ENCODE measurements at places on chromosomes 12 and 14.

GRCh38 chr12:132148368-132149045 is 4.2 kb downstream of the NOC4L start:
- DNase-seq = no peak

GRCh38 chr12:2163177-2163941 is 110.6 kb downstream of the CACNA1C start:
- DNase-seq = no peak

DNA sequence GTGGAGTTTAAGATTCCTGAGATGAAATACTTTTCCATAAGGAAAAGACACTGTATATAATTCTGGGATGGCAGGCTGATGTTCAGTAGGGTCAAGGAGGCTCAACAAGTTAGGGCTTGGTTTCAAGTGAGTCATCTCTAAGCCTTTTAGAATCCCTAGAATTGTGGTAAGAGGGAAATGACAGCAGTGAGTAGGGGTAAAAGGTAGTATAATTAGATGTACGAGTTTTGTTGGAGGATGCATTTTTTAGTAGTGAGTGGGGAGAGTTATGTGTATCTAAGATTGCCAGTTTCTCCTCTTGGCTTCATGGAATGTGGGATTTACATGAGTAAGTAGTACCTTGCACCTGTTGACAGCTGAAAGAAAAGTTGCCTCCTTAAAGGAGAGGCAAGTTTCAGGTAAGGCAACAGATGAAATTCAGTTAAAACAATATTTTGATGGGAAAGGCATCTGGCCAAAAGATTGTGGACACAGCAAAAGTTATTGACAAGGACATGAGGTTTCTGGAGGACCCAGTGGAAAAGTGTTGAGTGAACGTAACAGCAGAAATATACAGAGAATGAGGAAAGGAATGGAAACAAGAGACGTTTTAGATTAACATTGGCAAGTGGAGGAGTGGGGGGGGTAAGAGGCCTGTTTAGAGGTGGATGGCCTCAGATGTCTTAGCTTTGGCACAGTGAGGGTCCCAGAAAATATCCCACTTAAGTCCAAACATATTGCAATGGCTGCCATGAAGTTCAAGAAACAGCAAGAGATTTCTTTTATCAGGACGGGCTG is 21.8 kb downstream of the LMO3 start:
- no peak for DNase-seq

- DNase-seq = no peak
These were observed 1.3 kb upstream of the TMEM233 start for GRCh38 chr12:119592232-119592631.

GRCh38 chr14:78073028-78073427 is 97.1 kb upstream of the NRXN3 start:
- DNase-seq = no peak

- DNase-seq = no peak
These were observed 120.0 kb downstream of the RBM19 start for GRCh38 chr12:113845900-113846674.

GRCh38 chr12:64660237-64661018 is 50.1 kb downstream of the RASSF3 start:
- DNase-seq = no peak

DNA sequence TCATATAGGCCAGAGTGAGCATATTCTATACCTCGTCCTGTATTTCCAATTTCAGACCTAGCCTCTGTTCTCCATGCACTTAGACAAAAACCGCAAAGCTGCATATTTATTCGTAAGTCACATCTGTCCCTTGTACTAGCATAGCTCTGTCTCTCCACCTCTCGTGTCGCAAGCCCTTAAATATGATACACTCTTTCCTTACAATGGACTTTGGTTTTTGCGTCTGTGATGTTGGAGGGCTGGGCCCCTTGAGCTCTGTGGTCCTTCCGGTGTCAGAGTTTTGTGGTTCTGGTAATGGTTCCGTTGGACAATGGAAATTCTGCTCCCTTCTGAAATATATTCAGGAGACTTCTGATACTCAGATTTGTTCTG is 11.3 kb downstream of the PRKCH start:
- DNase-seq = no peak

GRCh38 chr14:37591941-37592481 is 3.0 kb downstream of the FOXA1 start:
- no peak for DNase-seq

- DNase-seq = no peak
These were observed 95.4 kb upstream of the SLCO1C1 start for GRCh38 chr12:20599757-20600156.

DNA sequence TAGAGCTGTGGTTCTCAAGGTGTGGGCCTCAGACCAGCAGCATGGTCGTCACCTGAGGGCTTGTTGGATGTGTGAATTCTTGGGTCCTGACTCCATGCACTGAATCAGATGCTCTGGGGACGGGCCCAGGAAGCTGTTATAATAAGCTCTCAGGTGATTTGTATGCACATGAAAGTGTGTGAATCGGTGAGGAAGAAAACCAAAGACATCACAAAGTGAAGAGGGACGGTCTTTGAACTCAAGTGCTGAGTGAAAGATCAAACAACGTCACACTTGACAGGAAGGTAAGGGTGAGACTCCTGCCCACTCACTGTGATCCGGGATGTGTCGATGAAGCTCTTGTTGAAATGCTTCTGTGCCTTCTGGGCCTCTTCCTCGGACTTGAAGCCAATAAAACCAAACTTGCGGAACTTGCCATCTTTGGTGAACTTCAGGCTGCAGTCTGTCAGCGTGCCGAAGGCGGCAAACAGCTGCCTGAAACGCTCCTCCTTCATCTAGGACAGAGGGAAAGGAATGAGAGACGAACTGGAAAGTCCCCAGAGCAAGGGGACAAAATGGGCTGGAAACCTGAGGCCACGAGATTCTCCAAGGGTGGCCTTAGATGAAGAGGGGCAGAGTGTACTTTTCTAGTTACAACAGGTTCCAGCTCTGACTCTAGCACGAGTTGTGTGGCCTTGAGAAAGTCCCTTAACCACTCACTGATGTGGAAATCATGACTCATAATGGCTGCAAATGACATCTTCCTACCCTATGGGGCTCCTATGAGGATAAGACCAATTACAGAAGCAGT is 4.0 kb downstream of the RBM19 start:
- no peak for DNase-seq

GRCh38 chr14:57847096-57847495 is 18.8 kb downstream of the SLC35F4 start:
- DNase-seq = no peak

GRCh38 chr12:9243999-9244649 is 35.9 kb upstream of the PZP start:
- DNase-seq = no peak

All from activated T-helper 1 cell treated with Interleukin-2 at 50 U/mL for 16 hours (primary cell).